ENCODE measurements at places on chromosomes 7 and 10. TPM values are rescaled to one million over a fixed set of nuclear protein-coding genes. Genes with fewer than 3 reads are reported as not detected.

DNA sequence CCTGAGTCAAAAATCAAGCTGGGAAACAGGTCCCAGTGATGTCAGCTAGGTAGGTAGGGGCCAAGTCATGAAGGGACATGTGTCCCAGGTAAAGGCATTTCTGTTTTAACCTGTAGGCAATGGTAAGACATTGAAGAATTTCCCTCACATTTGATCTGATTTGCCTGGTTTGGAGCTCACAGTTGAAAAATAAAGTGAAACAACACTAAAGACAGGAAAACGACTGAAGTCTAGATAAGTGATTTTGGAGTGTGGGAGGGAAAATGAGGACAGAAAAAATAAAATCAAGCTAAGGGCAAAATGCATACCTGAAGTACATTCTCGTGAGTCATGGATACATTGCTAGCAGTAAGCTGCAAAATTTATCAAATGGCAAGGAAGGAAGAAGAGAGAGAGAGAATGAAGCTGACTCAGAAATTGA is 169.9 kb downstream of the SKIDA1 start:
- DNase-seq = no peak

- DNase-seq = no peak
Measured at GRCh38 chr7:17680943-17681351, 259.3 kb downstream of the SNX13 start.

GRCh38 chr10:130023454-130024230 is 59.6 kb upstream of the EBF3 start:
- no peak for DNase-seq

DNA sequence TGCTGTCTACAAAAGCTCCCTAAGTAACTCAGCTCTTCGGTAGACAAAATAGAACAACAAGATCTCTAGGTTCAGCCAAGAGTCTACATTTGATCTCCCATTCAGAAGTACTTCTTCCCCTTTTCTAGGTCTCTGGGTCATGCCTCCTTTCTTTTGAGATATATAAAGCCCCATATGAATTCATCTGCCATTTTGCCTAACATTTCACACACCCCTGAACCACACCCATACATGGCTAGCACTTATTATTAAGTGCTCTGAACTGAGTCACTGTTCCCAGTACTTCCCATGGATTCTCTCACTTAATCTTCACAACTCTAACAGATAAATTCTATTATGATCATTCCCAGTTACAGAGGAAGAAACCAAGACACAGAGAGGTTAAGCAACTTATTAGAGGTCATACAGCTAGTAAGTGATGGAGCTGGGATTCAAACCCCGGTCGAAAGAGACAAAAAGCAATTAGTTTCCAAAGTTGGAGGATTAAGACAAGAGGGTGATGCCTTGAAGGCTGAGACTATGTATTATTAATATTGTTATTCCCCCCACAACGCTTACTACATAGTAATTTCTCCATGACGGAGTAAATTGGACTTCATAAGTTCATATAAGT is 17.3 kb downstream of the MYOF start:
- no peak for DNase-seq

DNA sequence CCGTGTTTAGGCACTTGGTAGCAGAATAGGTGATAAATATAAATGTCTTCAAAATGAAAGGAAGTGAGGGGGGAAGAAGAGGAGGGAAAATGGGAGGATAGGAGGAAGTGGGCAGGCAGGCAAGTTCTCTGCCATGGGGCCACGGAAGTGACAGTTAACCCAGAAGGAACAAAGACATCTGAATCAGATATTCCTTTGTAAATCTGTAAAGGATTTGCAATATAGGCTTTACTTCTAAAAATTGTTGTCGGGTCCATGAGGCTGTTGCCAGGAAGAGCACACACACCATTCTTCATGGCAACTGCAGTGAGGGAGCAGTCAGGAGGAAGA is 23.7 kb upstream of the RASSF4 start:
- DNase-seq = no peak

Gene RSPH10B
- polyA plus RNA-seq = 0.61 TPM

GRCh38 chr7:137908106-137908505 is 61.3 kb upstream of the DGKI start:
- no peak for DNase-seq

DNA sequence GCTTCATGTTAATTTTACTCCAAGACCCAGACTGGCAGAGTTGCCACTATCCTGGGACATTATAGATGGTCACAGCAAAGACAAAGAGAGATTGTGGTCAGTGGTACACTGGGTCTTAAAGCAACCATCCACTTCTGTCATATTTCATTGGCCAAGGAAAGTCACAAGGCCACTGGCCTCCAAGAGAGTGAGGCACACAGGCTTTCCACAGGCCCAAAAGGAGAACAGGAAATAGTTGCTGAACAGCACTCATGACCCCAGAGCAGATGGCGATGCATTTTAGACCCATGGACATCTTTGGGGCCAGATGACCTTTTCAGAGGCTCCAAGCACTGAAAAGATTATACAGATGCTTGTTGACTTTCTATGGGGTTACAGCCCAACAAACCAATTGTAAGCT is 97.4 kb downstream of the ARID5B start:
- no peak for DNase-seq

- no peak for DNase-seq
Measured at GRCh38 chr10:51522858-51523257, 176.5 kb downstream of the CSTF2T start.

Gene KIAA1549
- polyA plus RNA-seq = 13.1 TPM

GRCh38 chr7:91263384-91264045 is 718 bp upstream of the FZD1 start:
- no peak for DNase-seq

DNA sequence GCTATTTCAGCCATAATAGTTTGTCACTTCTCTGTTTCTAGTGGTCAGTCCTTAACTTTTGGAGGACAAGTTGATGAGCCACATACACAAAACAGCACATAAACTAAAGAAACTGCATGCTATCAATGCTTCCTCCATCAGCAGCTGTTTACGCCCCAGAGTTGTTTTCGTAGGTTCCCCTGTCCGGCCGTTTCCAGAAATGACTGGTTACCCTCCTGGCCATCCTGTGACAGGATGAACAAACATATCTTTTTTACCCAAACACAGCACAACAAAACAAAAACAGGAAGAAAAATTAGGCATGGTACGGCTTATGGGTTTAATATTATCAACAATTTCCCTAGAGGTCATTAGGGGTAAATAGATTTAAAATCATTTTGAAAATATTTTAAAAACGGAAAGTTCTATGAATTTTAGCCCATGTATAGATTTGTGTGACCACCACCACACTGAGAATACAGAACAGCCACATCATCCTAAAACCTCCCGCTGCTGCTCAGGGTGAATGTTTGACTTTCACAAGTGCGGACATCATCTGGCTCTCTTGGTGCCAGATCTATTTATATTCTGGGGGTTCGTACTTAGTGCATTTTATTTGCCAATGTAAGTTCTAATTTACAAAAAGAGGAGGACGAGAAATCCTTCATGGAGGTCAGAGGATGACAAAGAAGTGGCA is 74.8 kb downstream of the HIPK2 start:
- DNase-seq = no peak

GRCh38 chr10:119494236-119495020 is 48.1 kb downstream of the RGS10 start:
- DNase-seq = no peak

Gene CFAP43
- 15.3 TPM for polyA plus RNA-seq

Gene TDRD1
- not detected for polyA plus RNA-seq

DNA sequence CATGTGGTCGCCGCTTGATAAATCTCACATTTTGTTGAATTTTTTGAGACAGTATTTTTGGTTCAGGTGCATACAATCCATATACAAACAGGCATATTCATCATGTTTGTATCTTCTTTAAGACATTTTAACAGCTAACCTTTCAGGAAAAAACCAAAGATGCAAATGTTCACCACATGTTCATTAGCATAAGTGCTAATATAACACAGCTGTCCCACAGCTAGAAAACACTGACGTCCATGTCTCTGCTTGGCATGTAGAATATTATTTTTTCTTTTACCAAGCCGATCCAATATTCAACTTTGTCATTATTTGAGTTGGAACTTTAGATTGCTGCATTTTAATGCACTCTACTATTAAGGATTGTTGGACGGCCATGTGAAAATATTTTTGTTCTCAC is 31.2 kb downstream of the BMPER start:
- DNase-seq = no peak

DNA sequence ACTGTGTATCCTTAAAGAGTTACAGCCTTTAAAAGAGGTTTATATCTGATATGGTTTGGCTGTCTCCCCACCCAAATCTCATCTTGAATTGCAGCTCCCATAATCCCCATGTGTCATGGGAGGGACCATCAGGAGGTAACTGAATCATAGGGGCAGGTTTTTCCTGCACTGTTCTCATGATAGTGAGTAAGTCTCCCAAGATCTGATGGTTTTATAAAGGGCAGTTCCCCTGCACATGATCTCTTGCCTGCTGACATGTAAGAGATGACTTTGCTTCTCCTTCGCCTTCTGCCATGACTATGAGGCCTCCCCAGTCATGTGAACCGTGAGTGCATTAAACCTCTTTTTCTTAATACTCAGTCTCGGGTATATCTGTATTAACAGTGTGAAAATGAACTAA is 9.7 kb downstream of the RTKN2 start:
- DNase-seq = no peak

DNA sequence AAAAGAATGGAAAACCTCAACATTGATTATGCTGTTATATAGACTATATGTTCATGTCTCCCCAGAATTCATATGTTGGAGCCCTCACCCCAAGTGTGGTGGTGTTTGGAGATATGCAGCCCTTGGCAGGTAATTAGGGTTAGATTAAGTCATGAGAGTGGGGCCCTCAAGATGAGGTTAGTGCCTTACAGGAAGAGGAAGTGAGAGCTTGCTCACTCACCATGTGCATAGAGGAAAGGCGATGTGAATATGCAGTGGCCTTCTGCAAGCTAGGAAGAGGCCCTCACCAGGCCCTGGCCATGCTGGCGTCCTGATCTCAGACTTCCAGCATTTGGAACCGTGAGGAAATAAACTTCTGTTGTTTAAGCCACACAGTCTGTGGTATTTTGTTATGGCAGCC is 14.8 kb downstream of the ZNF33A start:
- DNase-seq = no peak

Gene CTNNA3
- polyA plus RNA-seq = 2.9 TPM

- DNase-seq = no peak
Measured at GRCh38 chr7:109044691-109045090, 475.0 kb downstream of the DNAJB9 start.

DNA sequence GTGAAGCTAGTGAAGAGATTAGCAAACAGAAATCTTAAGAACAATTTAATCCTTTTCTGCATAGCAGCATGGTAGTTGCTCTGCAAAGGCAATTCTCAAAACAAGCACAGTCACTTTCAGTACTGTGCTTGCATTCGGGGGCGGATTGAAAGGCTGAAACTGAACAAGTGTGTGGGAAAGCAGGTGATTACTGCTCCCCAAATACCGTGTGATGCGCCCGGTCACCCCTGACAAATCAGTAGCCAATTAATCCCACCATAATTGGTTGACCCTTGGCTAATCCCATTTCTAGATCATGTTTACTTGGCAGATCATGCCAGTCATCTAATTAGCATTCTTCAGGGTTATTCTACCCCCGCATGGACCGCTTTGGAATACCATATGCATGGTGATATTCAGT is 76.5 kb upstream of the ADRB1 start:
- no peak for DNase-seq

DNA sequence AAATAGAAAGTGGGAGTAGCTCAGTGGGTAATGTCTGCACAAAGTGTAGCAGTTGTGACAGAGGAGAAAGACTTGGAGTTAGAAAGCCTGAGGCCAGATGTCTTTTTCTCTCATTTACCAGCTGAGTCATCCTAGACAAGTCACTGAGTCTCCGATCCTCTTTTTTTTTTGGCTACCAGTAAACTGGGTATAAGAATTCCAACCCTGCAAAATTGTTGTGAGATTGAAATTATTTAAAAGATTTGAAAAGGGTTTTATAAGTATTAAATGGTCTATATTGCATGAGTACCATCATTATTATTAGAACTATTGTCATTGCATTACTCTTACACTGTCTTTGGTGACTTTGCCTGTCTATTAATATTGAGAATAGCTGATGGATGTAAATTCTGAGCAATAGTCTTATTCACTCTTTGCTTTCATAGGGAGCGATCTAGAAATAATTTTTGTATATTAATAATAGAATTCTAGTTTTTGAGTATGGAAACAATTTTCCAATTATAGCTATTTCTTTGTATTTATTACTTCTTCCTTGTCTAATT is 74.0 kb downstream of the ARID5B start:
- no peak for DNase-seq

GRCh38 chr7:31487476-31487875 is 26.4 kb upstream of the ITPRID1 start:
- no peak for DNase-seq
